ENCODE measurements at places on chromosomes 16 and 17.

- DNase-seq = no peak
These were observed 11.1 kb downstream of the PRCD start for GRCh38 chr17:76550712-76551615.

GRCh38 chr17:4498461-4499397, at the start of gene SPNS2:
Gene SPNS2, plus strand, starts transcription at chr17:4498881. Its CDS starts 167 bp downstream, at chr17:4499048.
- peak; percentile 55 for DNase-seq

GRCh38 chr17:49191409-49191916, 18.9 kb downstream of the GNGT2 start:
- DNase-seq = no peak

DNA sequence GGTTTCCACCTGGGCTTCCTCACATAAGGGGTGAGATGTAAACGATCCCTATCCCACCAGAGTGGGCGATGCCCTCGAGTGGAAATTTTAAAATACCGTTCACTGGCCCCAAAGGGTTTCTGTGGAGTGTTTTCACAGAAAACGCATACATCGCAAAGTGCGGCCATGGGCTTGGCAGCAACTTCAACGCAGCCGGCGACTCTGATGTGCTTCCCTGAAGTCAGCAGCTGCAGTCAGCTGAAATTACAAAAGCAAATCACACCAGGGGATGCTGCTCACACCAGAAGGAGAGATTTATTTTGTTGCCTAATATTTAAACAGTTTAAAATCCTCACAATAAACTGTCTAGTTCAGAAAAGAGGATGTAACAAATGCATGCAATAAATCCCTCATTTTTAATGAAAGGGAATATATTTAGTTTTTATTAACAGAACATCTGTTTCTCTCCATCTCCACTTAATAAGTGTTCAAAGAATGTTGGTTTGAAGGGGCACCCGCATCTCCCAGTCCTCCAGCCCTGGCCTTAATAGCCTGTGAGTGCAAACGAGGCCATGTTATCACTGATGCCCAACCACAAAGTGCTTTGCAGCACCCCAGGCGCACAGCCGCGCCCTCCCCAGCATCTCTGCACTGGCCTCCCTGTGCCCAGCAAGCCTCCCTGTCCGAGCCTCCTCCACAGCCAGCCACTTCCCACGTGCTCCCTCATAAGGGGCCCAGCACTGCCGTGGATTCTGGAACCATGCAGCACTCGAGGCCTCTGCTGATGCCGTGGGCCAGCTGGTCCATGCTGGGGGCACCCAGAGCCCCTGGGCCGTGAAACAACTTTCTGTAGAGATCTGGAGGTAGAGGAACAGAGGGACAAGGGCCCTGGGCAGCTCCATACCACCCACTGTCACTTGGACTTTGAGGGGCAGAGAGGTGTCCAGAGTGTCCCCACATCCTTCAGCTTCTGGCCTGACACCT, 17.3 kb upstream of the XYLT2 start:
- DNase-seq = no peak

DNA sequence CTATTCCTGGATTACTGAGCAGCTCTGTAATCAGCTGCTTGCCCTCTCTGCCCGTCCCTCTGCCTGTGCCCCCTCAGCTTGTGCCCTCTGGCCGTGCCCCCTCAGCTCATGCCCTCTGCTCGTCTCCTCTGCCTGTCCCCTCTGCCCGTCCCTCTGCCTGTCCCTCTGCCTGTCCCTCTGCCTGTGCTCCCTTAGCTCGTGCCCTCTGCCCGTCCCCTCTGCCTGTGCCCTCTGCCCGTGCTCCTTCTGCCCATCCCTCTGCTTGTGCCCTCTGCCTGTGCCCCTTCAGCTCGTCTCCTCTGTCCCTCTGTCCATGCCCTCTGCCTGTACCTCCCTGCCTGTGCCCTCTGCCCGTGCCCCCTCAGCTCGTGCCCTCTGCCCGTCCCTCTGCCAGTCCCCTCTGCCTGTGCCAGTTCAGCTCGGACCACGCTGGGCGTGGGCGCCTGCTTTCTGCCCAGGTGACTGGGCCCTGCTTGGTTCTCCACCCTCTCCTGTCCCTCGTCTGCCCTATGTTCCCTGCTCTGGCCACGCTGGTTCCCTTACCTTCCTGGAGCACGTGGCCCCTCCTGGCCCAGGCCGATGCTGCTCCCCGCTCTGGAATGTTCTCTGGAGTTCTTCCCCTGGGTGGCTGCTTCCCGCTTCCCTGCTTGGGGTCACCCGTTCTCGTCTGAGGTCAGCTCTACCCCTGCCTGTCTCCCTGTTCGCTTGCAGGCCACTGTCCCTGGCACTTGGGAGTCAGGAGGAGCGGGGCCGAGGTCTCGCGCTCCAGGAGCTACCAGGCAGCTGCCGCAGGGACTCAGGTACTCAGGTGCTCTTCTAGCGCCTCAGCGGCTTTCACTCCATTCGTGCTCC, 63.9 kb downstream of the BANP start:
- no peak for DNase-seq

GRCh38 chr16:89257281-89257731, 39.8 kb downstream of the ZNF778 start:
- DNase-seq = peak; percentile 11

DNA sequence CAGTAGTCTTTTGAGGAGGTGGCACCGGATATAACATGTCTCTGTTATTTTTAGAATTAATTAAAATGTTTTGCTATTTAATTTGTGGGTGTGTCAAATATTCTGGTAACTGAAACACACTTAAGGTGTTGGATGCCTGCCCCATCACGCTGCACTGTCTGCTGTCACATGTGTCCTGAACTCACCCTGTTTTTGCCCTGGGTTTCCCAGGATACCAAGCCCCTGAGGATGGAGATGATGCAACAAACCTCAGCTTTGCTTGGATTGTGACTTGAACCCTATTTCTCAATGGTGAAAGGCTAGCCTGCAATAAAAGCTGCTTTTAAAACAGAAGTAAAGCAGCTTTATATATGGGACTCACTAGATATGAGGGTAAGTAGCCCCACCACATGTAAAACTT, 11.5 kb upstream of the DUSP14 start:
- no peak for DNase-seq

GRCh38 chr16:56848955-56849689, 15.9 kb upstream of the SLC12A3 start:
- DNase-seq = no peak

GRCh38 chr17:35743626-35744328, 9.3 kb downstream of the GAS2L2 start:
- no peak for DNase-seq

GRCh38 chr16:30524575-30525568, 1.5 kb downstream of the ZNF768 start:
- DNase-seq = no peak

DNA sequence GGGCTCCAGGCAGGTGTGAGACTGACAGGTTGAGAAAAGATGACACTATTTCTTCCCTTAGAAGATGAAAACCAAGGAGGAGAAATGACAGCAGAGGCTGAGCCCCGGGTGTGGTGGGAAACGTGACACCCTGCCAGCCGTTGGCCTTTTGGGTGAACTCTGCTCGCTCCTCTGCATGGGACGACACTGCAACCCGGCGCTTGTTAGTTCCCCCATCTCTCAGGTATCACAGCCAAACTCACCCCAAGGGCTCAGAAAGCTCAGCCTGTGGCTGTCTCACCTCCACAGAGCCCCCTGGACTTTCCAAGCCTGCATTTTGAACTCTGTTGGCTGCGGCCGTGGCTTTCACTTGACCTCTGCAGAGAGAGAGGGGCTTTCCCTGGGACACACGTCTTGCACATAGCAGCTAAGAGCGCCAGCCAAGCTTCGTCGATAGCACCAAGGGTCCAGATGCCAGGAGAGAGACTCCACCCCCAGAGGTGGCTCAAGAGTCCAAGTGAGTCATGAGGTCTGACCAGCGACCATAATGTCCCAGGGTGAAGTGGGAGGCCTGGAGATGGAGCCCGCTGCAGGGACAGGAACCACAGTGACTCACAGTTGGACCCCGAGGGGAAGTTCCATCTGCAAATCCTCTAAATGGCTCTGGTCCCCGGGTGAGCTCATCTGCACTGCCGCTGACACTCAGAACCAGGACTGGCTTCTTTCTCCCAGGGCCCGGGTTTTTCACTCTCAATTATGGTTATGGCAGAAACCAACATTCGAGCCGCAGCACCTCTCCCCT, 301.9 kb downstream of the SOX9 start:
- DNase-seq = no peak

DNA sequence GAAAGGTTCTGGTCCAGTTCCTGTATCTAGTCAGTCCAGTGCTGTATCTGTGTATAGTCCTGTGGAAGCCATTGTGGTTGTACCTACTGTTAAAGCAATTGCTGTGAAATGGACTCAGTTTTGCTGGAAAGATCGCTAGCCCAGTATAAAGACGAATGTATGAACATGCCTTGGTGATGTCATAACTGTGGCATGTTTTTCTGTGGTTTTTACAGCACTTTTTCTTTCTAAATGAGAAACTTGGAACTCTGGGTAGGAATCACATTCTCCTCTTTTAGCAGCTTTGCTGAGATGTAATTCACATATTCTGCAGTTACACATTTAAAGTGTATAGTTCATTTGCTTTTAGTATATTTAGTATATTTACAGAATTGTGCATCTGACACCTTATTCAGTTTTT, 58.1 kb downstream of the MAP2K4 start:
- no peak for DNase-seq

DNA sequence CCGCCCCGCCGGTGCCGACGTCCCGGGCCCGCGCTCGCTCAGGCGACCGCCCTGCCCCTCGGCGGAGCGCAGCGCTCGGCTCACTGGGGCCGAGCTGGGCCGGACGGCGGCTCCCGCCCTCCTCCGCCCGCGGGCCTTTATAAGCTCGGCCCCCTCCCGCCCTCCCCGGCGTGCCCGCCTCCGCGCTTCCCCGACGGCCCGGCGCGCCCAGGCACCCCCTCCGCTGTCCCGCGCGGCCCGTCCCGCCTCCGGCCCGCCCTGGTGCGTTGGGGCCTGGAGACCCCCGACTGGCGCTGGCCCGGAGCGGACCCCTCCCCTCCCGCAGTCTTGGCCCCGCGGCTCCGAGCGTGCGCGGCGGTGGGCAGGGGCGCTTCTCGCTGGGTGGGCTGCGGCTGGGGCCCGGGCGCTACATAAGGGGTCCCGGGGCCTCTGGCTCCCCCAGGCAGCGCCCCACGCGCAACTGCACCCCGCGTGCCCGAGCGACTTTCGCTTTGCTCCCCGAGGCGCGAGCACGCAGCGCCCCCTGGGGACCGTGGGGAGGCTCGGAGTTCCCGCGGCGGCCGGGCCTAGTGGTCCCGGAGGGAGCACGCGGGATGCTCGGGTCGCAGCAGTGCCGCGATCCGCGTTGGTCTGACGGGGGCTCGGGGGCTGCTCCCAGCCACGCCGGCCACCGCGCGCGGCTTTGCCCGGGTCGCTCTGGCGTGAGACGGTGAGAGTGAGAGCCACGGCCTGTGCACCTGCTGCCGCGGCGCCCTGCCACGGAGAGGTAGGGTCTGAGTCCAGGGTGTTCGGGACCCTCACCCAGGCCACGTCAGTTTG, at the start of gene PIEZO1:
PIEZO1 (minus strand) TSS at position 115 of the 819 bp plus-strand sequence. CDS start 256 bp downstream, outside the sequence.
- DNase-seq = peak; percentile 73

DNA sequence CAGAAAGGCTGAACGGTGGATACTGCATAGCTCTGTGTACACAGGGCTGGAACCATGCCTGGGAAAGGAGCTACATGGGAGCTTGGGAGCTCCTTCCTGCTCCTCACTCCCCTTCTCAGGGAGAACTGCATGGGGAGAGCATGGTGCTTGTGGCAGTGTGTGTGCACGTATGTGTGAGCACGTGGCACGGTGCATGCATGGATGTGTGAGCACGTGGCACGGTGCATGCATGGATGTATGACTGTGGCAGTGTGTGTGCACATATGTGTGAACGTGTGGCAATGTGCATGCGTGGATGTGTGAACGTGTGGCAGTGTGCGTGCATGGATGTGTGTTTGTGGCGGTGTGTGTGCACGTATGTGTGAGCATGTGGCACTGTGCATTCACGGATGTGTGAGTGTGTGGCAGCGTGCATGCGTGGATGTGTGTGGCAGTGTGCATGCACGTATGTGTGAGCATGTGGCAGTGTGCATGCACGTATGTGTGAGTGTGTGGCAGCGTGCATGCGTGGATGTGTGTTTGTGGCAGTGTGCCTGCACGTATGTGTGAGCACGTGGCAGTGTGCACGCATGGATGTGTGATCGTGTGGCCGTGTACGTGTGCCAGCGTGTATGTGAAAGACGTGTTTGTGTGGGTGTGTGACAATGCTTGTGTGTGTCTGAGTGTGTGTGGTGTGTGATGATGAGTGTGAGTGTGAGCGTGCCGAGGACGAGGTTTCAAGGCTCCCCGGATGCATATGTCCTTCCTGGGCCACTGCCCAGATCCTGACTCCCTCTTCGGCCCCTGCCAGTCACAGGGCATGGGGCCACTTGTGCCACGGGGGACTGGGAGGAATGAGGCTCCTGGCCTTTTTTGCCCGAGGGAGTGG, 52.4 kb upstream of the JPH3 start:
- no peak for DNase-seq

DNA sequence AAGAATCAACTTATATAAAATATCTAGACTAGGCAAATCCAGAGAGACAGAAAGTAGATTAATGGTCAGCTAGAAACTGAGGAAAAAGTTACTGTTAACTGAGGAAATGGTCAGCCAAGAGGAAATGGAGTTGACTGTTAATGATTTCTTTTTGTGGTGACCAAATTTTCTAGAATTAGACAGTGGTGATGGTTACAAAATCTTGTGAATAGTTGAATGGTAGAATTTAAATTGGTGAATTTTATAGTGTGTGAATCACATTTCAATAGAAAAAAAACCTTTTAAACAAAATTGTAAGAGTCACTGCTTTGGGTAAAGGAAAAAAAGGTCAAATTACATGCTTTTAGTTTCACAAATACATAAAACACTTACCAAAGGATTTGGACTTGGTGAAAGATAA, 30.0 kb downstream of the APPBP2 start:
- DNase-seq = no peak

GRCh38 chr17:28667870-28668269, 5.9 kb downstream of the SUPT6H start:
- DNase-seq = no peak
